Activated naive CD4-positive, alpha-beta T cell treated with anti-CD3 and anti-CD28 coated beads for 36 hours (primary cell): ENCODE measurements at places on chromosomes 5 and 9. TPM values are rescaled to one million over a fixed set of nuclear protein-coding genes. Genes with fewer than 3 reads are reported as not detected.

DNA sequence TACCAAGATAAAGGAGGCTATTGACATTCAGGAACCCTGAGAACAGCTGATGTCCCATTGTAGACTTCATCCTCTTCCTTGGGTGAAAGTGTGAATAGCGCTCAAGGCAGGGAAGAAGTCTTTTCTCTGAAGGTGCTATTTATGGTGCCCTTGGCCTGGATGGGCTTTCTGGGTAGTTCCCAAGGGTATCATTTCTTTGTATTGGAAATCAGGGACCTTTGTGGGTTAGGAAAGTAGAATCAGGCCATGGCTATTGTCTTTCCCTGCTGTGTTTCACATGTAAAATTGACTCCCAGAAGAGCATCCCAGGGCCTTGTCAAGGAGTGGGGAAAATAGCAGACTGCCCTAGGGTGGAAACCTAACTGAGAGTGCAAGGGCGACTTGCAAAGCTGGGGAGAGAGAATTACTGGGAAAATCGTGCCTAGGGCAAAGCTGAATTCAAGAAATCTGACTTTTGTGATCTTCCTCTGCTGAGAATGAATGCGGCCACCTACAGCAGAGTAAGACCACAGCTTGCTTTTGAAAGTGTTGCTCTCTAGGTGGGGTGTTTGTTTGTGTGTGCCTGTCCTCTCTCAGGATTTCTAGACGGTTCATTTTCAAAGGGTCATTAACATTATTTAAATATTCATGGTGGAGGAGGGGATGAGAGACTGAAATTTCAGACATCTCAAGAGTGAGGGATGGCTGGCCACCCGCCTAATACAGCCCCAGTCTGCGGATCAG is 160.6 kb downstream of the C9orf152 start:
- H3K4me3 ChIP-seq = peak overlapping the region; percentile 84
- H3K27ac ChIP-seq = no peak overlapping the region
- peaks cover 33% of the 10 kb centered on the region for H3K4me1 ChIP-seq

- no peak for DNase-seq
- H3K27me3 ChIP-seq = no peaks in the 10 kb centered on the region
- H3K4me3 ChIP-seq = no peak overlapping the region
- H3K27ac ChIP-seq = no peak overlapping the region
These were observed 7.4 kb upstream of the CEL start for GRCh38 chr9:133054194-133054890.

GRCh38 chr5:98330871-98331270 is 442.6 kb upstream of the RGMB start:
- H3K36me3 ChIP-seq = no peaks in the 10 kb centered on the region
- H3K4me1 ChIP-seq = no peaks in the 10 kb centered on the region
- no peak overlapping the region for H3K27ac ChIP-seq
- no peaks in the 10 kb centered on the region for H3K27me3 ChIP-seq
- no peak overlapping the region for H3K4me3 ChIP-seq

- H3K4me1 ChIP-seq = peaks cover 41% of the 10 kb centered on the region
- H3K27ac ChIP-seq = no peak overlapping the region
- H3K27me3 ChIP-seq = no peaks in the 10 kb centered on the region
- H3K4me3 ChIP-seq = no peak overlapping the region
- no peaks in the 10 kb centered on the region for H3K36me3 ChIP-seq
- no peak for DNase-seq
These were observed 13.7 kb upstream of the ITGA1 start for GRCh38 chr5:52774005-52774410.

GRCh38 chr9:132538071-132538470 is 44.3 kb upstream of the BARHL1 start:
- no peak overlapping the region for H3K27ac ChIP-seq
- no peak for DNase-seq
- H3K4me1 ChIP-seq = no peaks in the 10 kb centered on the region
- no peaks in the 10 kb centered on the region for H3K27me3 ChIP-seq

DNA sequence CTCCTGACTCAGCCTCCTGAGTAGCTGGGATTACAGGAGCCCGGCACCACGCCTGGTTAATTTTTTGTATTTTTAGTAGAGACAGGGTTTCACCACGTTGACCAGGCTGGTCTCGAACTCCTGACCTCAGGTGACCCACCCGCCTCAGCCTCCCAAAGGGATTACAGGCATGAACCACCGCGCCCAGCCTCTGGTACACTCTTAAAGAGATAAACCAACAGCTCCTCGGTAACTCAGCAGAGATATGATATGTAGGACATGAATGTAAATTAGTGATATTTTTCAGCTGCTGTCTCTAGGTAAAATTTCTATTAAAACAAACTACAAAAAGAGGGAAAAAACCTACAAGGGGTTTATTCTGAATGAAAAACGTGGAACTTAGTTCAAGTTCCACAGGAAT is 42.8 kb upstream of the HK3 start:
- no peak overlapping the region for H3K4me3 ChIP-seq
- DNase-seq = no peak
- H3K36me3 ChIP-seq = peaks cover 17% of the 10 kb centered on the region
- no peaks in the 10 kb centered on the region for H3K27me3 ChIP-seq
- H3K27ac ChIP-seq = no peak overlapping the region

GRCh38 chr9:136769710-136770191 is 5.4 kb upstream of the LCN15 start:
- peaks cover 18% of the 10 kb centered on the region for H3K4me1 ChIP-seq
- no peaks in the 10 kb centered on the region for H3K36me3 ChIP-seq
- peak; percentile 70 for DNase-seq

The PAEP gene
- not detected for total RNA-seq

The FGF1 gene
- not detected for total RNA-seq

The PRRX2 gene
- 0.83 TPM for total RNA-seq

The HSPB3 gene
- not detected for total RNA-seq

The FAM169A gene
- 9.3 TPM for total RNA-seq

The ADAMTS12 gene
- not detected for total RNA-seq
